Effector memory CD8-positive, alpha-beta T cell (primary cell): ENCODE measurements at places on chromosomes 3 and 15.

DNA sequence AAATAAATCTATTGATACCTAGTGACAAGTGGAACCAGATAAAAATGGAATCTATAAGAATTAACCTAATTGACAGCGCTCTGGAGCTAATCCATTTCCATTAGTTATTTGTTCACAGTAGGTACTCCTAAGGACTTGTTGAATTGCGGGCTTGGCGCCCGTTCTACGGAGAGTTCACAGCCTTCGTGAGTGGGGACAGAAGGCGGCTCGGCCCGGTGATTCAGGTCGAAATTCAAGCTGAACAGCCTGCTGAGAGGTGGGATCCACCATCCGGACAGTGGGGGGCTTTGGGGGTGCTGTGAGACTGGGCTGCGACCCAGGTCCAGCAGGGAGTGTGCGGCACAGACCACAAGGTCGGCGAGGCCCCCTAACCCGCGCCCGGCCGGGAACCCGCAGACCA, 779 bp upstream of the CTNNB1 start:
- DNase-seq: peak; percentile 5

GRCh38 chr3:178537122-178537705, 978 bp downstream of the KCNMB2 start:
- DNase-seq: no peak

DNA sequence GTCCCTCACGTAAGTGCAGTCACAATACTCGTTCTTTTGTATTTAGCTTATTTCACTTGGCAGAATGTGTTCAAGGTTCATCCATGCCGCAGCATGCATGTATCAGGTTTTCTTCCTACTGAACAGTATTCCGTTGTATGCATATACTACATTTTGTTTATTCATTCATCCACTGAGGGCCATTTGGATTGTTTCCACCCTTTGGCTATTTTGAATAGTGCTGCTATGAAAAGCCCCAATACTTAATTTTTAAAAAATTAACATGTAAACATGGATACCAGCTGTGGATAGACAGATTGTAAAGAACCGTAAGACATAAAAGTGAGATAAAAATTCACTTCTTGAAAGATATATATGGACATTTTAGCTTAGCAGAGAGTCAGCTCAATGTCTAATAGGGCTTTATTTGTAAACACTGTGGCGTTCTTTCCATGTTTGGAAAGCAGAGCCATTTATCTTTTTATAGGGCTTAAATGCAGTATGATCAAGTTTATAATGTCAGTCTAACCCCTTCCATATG, 115.9 kb downstream of the VPS8 start:
- DNase-seq: no peak

GRCh38 chr15:63041974-63042876, at the start of gene TPM1:
TSS of gene TPM1 (plus strand) at chr15:63042747. CDS start at chr15:63042830, 83 bp downstream.
- no peak for DNase-seq

DNA sequence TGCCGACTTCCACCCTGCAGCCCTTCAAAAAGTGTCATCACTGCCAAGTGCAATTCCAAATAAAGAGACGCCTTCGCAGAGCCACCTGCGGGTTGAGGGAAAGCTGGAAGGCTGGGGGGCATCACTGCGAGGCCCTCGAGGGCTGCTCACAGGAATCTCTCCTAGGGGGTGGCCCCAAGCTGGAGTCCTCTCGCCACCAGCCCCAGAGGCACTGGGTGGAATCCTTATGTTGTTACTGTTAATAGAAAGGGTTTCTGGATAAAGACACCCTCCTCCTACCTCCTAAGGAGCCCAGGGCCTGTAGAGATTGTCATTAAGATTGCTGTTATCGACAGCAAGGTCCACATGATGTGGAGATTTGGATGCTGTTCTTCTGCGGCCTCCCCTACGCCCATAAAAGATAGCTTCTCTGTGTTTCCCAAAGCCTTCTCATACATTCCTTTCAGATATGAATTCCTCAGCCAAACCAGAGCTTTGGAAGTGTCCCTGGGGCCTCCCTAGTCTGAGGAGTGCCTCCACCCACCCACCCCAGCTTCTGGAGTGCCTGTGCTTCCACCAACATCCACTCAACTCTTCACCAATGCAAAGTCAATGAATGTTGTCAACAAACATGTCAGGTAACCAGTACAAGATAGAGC, 512.7 kb downstream of the SHQ1 start:
- DNase-seq: no peak

GRCh38 chr15:51681303-51681963, at the start of gene SCG3:
TSS of gene SCG3 (plus strand) at chr15:51681503. CDS start at chr15:51681756, 253 bp downstream.
- peak; percentile 30 for DNase-seq

- no peak for DNase-seq
Measured at GRCh38 chr15:45399381-45400212, 21.3 kb upstream of the GATM start.

- DNase-seq: no peak
Measured at GRCh38 chr3:40170395-40170794, 139.1 kb upstream of the EIF1B start.
